Anterior cingulate cortex (tissue), 58 donors: ENCODE measurements at places on chromosomes 11 and 22.

DNA sequence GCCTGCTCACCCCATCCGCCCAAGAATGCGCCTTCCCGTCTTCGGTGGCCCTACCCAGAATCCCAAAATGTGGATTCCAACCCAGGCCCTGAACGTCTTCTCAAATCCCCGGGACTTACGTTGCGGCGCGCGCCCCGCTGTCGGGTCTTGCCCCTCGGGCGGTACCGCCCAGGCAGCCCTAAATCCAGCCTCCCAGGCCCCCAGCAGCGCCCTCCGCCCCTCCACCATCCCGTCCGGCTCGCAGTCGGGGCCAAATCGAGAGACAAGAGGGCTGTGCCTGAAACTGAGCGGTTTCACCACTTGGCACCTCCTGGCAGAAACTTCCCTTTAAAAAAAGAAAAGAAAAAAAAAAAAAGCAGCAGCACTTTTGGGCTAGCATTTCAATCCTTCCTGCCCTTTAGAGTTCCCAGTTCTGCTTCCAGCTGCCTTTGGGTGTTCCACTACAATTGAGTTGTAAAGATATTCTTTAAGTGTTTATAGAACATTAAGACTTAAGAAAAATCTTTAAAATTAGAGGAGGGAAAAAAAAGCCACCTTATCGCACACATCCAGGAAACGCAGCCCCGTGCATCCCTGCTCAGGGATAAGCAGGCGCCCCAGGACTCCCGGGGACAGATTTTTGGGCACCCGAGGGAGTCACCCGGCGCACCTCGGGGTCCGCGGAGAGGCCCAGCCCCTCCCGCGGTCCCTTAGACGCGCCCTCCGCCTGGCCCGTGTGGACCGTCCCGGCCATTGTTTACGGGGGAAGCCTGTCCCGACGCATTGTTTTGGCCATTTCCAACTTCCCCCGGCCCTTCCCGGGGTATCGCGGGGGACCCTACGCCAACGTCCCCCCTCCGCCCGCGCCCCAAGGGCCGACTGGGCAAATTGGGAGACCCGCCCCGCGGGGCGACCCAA lies 57.6 kb downstream of the KCNJ4 start:
- no peak for DNase-seq

GRCh38 chr11:1051356-1052132 lies 15.0 kb upstream of the MUC6 start:
- DNase-seq: no peak

DNA sequence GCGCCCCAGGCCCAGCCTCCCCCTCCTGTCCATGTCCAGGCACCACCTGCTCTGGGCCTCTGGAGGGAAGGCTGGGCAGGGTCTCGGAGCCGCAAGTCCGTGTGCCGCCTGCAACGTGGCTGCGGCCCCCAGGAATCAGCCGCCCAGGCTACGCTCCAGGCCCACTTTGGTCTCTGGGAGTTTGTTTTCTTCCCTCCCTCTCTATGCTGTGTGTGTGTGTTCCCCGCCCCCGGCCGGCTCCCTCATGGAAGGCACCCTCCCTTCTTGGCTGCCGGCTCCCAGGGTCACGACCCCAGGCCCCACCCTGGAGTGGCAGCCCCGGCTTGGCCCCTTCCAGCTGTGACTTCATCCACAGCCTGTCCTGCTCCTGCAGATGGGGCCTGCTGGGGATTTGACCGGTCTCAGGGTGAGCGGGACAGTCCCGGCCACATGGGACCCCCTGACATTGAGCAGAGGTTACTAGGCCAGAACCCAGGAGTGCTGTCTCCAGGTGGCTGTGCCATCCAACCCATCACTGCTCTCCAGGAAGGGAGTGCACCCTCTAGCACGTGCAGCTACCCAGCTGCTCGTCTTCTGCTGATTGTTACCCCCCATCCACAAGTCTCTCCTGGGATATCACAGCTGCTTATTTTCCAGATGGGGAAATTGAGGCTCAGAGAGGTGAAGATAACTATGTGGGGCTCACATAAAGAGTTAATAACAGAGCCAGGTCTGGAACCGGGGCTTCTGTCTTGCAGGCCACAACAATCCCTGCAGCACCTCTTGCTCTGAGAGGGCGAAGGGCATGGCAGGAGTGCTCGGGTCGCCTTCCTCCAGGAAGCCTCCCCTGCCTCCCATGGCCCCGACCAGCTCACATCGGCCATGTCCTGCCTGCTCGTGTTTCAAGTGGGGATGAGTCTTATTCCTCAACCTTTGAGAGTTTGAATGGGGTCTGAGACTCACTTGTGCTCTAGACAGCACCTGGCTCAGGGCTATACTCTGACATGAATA lies 2.8 kb upstream of the LIF start:
- DNase-seq: no peak

GRCh38 chr11:25396847-25397246 lies 900.0 kb downstream of the LUZP2 start:
- no peak for DNase-seq

DNA sequence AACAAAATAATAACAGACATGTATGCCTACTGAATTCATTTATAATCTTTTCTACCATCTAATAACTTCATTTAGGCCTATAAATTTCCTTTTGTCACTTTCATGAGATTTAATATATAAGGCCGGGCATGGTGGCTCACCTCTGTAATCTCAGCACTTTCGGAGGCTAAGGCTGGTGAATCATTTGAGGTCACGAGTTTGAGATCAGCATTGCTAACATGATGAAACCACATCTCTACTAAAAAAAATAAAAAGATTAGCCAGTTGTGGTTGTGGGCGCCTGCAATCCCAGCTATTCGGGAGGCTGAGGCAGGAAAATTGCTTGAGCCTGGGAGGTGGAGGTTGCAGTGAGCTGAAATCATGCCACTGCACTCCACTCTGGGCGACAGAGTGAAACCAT lies 14.2 kb upstream of the NTM start:
- no peak for DNase-seq

DNA sequence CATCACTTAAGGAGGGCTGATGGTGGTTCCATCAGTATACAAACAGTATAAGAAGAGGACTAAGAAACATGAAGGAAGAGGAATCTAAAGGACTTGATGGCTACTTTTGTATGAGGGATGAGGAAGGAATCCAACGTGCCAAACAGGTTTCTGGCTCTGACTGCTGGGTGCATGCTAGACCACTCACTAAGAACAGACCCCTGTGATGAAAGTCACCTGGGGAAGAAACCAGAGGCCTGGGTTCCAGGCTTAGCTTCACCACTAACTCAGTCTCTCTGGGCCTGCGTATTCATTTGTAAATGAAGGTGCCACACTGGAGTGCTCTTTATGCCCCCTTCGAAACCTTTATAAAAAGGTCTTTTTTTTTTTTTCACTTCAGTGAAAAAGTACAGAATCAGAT lies 55.1 kb downstream of the AAMDC start:
- DNase-seq: no peak

DNA sequence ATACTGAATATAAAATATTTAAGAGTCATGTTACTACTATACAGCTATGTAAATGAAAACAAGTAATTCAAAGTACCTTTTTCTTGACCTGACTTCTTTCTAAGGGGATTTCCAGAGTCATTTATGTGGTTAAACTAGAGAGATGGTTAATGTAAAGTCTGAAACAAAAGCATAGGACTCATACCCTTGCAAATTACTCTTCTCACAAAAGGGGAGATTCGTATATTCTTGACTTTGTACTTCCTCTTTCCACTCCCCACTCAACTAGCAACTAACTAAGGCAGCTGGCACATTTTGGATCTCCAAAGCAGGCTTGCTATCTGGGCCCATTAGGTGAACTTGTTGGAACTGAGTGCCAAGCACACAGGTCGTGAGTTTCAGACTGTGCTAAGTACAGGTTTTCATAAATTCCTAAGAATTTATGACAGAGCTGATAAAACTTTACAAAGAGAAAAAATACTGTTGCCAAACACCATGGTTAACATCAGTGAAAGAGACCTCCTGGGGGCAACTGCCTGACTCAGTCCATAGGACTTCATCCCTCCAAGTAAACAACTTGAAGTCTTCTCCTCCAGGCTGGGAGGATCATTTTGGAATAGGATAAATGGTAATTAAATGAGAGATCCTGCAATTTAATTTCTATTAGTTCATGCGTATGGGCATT lies 77.0 kb upstream of the DDI1 start:
- DNase-seq: no peak

- no peak for DNase-seq
Observed at GRCh38 chr11:76653012-76653673, 17.4 kb downstream of the LRRC32 start.

GRCh38 chr11:129639300-129639699 lies 176.3 kb upstream of the TMEM45B start:
- no peak for DNase-seq

GRCh38 chr22:45840483-45840882 lies 136.5 kb downstream of the WNT7B start:
- DNase-seq: no peak

DNA sequence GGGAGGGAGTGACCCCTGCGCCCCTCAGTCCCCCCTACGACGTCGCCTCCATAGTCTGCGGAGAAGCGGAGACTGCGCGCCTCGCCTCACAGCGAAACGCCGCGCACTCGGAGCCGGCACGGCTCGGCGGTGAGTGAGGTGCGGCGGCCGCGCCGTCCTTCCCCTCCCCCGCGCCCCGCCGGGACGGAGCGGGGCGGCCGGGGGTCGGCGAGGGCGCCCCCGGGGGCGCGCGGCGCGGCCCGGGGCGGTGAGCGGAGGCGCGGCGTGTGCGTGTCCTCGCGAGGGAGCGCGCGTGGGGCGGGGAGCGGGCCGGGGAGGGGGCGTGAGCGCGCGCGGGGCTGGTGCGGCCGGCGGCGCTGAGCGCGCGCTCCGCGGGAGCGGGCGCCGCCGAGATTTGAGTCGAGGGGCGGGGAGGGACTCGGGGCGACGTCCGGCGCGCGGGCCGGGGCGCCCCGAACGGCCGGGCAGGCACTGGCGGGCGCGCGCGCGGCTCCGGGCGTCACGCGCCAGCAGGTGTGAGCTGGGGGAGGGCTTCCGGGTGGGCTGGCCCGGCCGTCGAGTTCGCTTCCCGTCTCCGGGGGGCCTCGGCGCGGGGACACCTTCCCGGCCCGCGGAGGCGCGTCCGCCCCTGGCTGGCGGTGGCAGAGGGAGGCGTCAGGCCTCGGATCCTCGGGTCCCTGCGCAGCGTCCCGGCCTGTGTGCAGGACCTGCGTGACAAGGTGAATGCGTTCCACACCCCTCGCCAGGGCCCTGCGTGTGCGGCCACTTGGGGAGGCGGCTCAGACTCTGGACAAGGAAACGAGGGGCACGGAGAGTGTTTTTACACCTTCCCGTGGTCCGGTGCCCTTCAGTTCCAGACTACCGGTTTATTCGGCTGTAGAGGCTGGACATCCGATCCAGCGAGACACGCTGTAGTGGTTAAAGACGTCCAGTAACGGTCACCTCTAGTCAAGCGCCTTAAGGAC lies 50.4 kb downstream of the FAM83F start:
- peak; percentile 45 for DNase-seq

- DNase-seq: no peak
Observed at GRCh38 chr11:71293961-71294782, 41.8 kb upstream of the SHANK2 start.

DNA sequence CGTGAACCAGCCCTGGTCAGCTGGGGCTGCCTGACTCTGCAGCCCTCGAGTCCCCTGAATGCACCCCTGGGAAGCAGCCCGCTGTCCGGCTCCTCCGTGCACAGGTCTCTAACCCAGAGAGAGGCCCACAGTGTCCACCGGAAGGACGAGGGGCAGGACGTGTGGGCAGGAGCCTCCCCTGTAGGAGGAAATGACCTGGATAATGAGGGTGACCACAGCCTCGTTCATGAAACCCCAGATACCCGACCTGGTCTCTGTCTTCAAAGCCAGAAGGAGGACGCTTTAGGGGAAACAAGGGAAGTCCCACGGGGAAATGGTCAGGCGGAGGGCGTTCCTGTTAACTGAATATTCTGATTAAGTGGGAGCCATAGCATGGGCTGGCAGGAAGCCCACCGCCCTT lies 23.3 kb downstream of the LIF start:
- DNase-seq: no peak

DNA sequence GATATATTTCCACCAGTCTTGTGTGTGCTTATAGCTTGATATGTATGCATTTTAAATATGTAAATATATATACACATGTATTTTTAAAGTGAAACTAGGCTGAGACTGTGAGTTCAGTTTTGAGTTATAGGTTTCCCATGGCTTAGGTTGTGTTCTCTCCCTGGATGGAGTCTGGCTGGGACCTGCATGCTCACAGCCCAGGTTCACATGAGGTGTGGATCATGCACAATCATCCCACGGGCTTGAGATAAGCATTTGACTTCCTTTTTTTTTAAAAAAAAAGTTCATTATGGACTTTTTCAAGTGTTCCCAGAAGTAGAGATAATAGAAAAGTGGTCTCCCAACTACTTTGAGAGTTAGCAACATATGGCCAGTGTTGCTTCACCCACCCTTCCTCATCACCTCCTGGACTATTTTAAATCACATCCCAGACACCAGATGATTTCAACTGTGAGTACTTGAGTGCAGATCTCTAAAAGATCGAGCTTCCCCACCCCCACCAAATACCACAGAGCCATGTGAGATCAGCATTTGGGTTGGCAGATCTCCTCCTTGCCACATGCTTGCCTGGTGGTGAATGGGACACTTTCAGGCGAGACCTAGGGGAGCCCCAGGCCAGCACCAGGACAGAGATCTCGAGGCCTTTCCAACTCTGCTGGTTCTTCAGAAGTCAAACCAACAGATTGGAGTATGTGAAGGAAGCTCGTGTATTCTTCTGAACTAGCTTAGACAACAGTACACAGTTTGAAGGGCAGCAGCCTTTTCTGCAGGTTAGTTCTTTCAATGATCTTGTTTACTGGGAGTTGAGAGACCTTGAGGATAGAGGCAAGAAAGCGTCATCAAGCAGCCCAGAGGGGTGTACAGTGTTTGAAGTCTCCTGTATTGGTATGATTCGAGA lies 15.9 kb downstream of the MED15 start:
- no peak for DNase-seq

DNA sequence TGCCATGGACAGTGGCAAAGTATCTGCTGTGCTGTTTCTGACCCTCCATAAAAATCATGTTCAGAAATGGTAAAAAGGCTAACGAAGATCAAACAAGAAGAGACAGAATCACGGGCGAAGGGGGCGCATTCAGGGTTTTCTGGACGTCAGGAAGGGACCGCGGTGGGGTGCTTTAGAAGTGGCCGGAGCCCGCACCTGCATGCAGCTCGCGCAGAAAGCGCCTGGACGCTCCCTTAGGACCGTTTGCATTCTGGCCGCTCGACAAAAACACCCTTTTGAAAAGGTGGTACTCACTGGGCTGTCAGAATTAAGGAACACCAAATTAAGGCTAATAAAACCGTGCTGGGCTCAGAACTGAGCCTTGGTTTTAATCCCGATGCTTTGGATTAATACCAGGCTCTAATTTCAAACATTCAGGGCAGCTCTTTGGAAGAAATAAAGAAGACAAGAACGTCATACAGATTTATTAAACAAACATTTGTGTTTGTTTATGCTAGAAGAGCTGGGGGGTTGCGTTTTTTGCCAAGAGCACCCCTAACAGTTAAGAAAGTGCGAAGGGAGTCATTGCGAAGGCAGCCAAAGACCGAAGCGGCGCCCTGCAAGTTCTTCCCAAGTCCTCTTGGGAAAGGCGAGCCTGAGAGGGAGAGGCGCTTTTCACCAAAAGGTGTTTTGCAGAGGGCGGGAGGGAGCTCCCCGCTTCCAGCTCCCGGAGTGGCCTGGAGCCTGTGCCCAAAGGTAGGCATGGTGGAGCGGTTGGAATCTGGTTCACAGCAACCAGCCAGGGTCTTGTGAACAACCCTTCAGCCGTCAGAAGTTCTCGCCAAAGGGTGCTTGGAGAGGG lies 47.7 kb upstream of the DBX1 start:
- DNase-seq: no peak

GRCh38 chr11:76339221-76339620 lies 41.7 kb downstream of the THAP12 start:
- no peak for DNase-seq

GRCh38 chr11:127693686-127694085 lies 693.1 kb upstream of the KIRREL3 start:
- no peak for DNase-seq

GRCh38 chr11:108663154-108663877 lies 1.6 kb upstream of the DDX10 start:
- no peak for DNase-seq
